Esophagus squamous epithelium (tissue), 5 donors: ENCODE measurements at places on chromosomes 7 and 10.

GRCh38 chr7:1228545-1229201 lies 4.0 kb upstream of the UNCX start:
- no peak for DNase-seq

- DNase-seq: no peak
Observed at GRCh38 chr7:17130281-17131059, 168.0 kb upstream of the AHR start.

DNA sequence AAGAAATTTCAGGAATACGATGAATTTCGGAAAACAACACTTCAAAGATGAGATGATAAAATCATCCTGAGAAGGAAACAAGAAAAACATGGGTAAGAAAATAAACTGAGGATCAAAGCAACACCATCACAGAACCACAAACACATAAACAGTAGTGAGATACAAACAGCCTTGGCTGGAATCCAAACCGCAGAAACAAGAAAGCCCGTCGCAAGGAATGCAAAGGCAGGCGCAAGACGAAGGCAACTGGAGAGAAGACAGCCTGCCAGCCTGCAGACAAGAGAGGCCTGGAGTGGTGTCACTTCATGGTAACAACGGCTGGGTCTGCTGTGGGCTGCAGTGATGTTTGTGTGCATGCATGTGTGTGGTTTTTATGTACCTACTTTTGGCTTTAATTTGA lies 61.8 kb upstream of the DRGX start:
- DNase-seq: no peak

- DNase-seq: no peak
Observed at GRCh38 chr10:122190176-122190943, 80.7 kb upstream of the BTBD16 start.

DNA sequence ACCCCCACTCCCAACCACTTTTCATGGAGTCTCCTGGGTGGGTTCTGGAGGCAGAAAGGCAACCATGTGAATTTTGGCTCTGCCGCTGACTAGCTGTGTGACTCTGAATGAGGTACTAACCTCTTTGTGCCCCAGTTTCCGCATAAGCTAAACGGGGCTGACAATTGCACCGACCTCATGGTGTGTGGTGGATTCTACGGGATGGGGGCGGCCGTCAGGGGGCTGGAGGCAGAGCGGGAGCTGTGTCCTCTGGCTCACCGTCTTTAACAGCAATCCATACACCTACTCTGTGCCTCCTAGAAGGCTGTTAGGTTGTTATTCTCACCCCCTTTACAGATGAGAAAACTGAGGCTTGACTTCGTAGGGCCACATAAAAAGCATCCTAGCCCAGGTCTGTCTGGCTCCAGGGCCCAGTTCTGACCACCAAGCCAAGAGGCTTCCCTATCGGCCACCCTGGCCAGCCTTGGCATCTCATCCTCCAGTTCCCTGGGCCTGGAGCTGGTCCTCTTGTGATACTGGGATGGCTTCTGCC lies 4.3 kb upstream of the SLC29A3 start:
- DNase-seq: no peak

- DNase-seq: no peak
Observed at GRCh38 chr7:6530626-6531491, 20.4 kb downstream of the GRID2IP start.

GRCh38 chr7:55234408-55234807 lies 130.7 kb upstream of the LANCL2 start:
- DNase-seq: no peak

GRCh38 chr7:27179503-27180430 lies 5.3 kb downstream of the HOXA11 start:
- DNase-seq: no peak

- no peak for DNase-seq
Observed at GRCh38 chr10:13496164-13496563, 32.6 kb downstream of the BEND7 start.

DNA sequence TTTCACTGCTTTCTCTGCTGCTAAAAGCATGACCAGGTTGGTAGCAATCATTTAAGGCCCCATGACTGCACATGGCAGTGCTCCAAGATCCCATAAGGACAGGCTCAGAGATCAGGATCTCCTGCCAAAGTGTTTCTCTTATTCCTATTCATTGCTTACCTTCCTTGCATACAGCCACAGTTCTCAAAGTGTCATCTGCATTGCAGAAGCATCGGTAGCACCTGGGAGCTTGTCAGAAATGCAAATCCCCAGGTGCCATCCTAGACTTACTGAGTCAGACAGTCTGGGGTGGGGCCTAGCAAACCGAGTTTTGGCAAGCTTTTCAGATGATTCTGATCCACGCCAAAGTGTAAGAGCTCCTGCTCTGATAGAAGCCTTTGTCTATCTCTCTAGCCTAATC lies 489.0 kb upstream of the AUTS2 start:
- no peak for DNase-seq

GRCh38 chr10:129568583-129569344 lies 101.7 kb downstream of the MGMT start:
- DNase-seq: no peak

- DNase-seq: no peak
Observed at GRCh38 chr7:23422384-23422783, 47.9 kb downstream of the IGF2BP3 start.
